ENCODE measurements at places on chromosomes 12 and 14.
A peak's percentile ranks its signal among the peaks of the same experiment; 100 is the strongest.

- DNase-seq = no peak
Observed at GRCh38 chr14:21101802-21102413, 1.0 kb downstream of the TMEM253 start.

DNA sequence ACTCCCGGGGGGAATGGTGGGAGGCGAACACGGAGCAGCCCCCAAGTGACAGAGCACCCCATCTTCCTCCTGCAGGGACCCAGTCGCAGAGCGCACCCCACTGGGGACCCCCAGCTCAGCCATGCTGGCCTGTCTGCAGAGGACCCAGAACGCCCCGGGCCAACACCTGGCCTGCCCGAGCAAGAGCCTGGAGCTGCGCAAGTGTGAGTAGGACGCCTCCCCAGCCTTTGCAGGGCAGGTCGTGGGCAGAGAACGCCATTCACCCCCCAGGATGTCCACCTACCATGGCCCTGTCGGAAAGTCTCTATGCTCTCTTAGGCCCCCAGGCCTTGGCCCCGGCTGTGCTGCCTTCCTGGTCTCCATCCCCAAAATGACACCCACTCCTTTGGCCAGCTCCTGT, 30.4 kb downstream of the FAM222A start:
- no peak for DNase-seq

- no peak for DNase-seq
Observed at GRCh38 chr14:104821229-104821945, 20.5 kb downstream of the ZBTB42 start.

DNA sequence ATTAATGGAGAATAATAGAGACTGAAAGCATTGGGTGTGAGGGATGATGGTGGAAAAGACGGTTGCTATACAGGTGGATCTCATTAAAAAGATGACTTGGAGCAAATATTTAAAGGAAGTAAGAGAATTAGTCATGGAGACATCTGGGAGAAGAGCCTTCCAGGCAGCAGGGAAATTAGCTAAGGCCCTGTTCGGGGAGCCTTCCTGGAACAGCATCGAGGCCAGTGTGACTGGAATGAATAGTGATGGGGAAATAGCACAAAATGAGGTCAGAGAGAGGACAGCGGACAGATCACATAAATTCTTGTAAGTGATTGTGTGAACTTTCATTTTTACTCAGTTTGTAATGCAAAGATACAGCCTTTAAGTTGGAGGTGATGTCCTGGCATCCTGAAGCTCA, 842.3 kb downstream of the SLC6A15 start:
- DNase-seq = no peak

GRCh38 chr12:109600481-109600880, 26.9 kb downstream of the MVK start:
- DNase-seq = no peak

DNA sequence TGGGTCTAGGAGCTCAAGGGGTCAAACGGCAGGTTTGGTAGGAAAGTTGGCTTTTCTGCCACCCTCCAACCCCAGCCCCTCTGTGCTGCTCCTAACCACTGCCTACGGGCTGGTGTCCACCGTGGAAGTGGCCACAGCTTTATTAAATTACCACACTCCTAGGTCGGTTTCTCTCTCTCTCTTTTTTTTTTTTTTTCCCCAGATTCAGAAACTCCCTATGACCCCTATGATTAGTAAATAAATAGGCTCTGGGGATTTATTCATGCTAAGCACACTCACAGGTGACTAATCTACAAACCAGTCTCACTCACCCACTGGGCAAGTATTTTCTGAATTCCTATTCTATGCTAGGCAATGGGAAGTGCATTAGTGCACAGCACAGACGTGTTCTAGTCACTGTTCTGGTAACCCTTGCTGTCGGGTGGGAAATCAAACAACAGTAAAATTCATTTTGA, 8.7 kb upstream of the DDX47 start:
- DNase-seq = no peak

DNA sequence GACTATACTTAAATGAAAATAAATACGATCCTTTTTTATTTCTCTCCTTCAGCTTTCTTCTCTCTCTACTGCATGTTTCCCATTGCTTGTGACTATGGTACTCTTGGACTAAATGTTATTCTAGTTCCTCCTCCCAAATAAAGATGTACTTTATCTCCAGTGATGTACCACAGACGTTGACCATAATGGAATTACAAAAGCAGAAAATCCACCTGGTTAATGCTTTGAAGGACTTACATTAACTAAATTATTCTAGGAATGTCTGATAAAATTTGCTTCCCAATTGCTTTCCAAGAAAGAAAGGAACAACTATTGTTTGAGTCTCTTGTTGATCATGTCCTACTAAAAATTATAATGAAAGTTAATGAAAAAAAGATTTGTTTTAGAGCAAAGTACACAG, 71.8 kb downstream of the NTN4 start:
- no peak for DNase-seq

DNA sequence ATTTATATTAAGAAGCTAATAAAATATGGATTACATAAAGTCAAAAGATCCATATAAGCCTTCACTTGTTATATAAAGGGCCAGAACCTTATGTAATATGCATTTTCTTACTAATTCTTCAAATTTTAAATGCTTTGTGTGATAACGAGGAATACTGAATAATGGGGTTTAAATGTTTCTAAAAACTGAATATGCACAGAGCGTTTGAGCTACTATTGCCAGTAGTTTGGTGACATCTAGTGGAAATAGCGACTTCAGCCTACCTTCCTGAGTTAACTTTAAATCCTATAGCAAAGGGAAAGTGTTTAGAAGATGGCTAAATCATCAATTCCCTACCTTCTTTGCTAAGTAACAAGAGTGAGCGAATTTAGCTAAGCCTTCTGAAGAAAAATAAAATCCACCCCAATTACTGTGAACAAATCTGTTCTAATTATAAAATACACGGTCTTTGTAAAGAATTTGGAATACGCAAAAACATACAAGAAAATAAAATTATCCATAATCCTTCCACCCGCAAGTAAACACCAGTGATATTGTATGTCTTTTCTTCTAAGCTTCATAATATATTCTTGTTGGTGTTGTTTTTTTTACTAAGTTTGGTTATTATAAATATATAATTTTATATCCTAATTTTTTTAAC, 115.5 kb upstream of the G2E3 start:
- no peak for DNase-seq

DNA sequence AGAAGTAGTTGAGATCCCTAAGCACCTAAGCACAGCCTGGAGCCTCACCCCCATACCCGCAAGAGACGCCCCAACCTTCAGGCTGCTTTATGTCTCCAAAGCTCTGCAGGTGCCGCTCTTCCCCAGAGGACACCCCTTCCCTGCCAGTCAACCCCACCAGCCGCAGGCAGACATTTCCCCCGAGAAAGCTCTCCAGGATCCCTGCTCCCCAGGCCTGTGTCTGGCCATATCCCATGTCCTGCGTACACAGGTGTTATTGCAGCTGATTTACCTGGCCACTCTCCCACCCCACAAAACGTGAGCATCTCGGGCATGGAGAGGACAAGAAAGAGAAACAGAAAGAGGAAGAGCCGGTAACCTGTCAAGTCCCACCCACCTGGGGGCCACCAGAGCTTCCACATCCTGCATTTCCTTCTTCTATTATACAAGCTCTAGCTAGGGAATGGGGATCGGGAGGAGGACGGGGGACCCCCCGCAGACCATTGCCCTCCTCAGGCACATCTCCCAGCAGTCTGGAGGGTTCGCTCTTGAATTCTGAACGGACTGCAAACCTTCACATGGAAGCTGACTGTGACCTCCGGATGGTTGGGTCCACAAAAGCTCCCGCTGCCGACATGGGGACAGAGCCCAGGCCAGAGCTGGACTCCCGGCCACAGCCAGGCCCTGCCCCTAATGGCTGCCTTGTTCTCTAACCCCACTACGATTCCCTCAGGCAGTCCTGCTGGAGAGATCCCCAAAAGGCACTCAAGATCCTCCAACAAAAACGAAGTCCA, 17.6 kb downstream of the CCDC88C start:
- DNase-seq = no peak

DNA sequence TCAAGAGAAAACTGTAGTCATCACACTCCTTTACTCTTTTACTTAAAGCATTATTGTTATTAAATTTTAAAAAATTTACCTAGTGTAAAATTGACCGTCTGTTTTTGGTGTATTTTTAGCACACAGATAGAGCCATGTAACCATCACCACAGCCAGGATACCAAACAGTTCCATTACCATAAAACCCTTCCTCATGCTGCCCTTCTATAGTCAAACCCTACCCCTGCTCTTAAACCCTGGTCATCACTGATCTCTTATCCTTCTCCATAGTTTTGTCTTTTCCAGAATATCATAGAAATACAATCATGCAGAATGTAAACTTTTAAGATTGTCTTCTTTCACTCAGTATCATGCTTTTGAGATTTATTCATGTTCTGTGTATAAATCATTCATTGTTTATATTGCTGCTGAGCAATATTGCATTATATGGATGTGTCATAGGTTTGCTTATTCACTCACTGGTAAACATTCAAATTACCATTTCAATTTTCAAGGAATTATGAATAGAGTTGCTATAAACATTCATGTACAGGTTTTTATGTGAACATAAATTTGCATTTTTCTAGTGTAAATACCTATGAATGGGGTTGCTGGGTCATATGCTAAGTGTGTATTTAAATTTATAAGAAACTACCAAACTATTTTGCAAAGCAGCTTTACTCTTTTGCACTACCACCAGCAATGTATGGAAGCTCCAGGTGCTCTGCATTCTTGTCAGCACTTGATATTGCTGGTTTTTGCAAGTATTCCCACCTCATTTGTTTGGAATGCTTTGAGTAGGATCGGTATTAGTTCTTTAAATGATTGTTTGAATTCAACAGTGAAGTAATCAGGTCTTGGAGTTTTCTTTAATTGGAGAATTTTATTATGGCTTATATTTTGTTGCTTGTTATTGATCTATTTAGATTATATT, 125.5 kb downstream of the LMNTD1 start:
- no peak for DNase-seq

GRCh38 chr14:24327303-24327702, 7.6 kb downstream of the ADCY4 start:
- no peak for DNase-seq

- DNase-seq = no peak
Observed at GRCh38 chr12:5567016-5567725, 135.3 kb downstream of the NTF3 start.

GRCh38 chr12:76765598-76765997, 1.7 kb downstream of the ZDHHC17 start:
- DNase-seq = no peak

DNA sequence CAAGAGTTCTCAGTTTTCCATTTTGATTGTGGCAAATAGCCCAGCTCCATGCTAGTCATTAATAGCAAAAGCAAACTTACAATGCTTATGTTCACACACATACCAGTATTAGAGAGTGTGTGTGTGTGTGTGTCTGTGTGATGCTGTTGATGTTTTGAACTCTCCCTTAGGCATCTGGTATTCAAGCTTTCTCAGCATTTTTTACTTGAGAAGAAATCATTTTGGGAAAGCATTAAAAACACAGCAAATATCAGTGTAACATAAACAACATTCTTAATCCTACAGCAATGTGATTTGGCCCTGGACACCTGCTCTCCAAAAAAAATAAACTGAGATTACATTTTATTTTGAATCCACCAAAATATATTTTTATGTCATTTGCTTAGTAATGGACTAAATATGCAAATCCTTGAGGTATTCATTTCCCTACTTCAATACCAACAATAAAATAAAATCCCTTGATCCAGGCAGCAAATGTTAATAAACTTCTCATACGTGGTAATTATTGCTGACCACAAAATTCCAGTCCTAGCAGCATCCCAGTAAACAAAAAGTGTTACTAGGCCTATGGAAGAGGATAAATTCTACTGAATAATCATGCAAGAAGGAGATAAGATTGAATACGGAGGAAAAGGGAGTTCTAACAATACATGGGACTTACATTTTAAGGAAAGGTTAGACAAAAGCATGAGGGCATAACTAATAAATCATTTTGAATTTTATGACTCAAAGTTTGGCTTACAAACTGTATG, 249.5 kb upstream of the CLEC14A start:
- no peak for DNase-seq

DNA sequence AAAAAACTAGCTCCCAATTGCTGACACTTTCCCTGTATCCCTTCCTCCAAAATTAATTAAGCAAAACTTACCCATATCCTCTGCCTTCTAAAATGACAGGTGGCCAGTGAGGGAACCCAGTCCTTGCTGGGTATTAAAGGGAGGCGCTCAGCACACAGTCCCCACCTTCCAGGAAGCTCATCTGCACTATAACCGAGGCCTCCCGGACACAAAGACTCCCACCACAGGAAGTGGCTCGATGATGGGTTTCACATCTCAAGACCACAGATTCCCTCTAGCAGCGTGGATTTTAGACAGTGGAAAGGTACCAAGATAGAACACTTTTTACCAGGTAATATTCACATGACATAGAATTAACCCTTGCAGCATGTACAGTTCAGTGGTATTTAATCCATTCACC, 126.8 kb upstream of the NCOR2 start:
- DNase-seq = no peak

- DNase-seq = no peak
Observed at GRCh38 chr12:19200261-19200660, 70.7 kb downstream of the PLEKHA5 start.

- DNase-seq = peak; percentile 75
Observed at GRCh38 chr14:23057757-23058653, 685 bp upstream of the CDH24 start.

- DNase-seq = no peak
Observed at GRCh38 chr12:13875744-13876143, 105.7 kb downstream of the GRIN2B start.

- no peak for DNase-seq
Observed at GRCh38 chr14:50758945-50759344, 72.0 kb downstream of the NIN start.

DNA sequence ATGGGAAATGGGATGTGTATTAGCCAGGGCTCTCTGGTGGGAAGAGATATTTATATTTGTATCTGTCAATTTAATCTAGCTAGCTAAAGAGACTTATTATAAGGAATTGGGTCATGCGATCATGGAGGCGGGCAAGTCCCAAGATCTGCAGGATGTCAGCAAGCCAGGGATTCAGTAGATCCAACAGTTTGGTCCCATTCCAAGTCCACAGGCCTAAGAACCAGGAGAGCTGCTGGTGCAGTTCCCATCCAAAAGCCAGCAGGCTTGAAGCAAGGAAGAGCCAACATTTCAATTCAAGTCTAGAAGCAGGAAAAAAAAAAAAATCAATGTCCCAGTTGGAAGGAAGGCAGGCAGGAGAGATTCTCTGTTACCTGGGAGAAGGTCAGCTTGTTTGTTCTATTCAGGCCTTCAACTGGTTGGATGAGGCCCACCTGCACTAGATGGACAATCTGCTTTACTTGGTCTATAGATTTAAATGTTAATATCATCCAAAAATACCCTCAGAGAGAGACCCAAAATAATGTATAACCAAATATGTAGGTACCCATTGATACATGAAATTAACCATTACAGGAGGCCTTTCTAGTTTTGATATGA, 60.7 kb upstream of the BCAT1 start:
- no peak for DNase-seq

DNA sequence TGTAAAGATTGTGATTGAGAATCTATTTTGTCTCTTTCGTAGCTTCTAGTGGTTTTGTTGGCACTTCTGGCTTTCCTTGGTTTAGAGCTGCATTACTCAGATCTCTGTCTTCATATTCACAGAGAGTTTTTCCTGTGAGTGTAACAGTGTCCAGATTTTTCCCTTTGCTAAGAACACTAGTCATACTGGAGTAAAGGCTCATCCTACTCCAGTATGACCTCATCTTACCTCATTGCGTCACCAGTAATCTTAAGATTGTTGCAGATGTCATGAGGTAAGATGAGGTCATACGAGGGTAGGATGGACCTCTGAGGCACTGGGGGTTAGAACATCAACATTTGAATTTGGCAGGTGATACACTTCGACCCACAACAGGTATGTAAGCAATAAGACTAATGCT, 461.2 kb downstream of the FLRT2 start:
- no peak for DNase-seq
